Activated CD4-positive, alpha-beta T cell treated with anti-CD3 and anti-CD28 coated beads, Interleukin-2, amount 50 U/mL, for 24 hours (primary cell): ENCODE measurements at places on chromosomes 3 and 15.

GRCh38 chr15:79529157-79529785 lies 97.1 kb downstream of the MINAR1 start:
- DNase-seq: no peak

GRCh38 chr3:61562042-61562720 lies 810 bp downstream of the PTPRG start:
- DNase-seq: no peak

DNA sequence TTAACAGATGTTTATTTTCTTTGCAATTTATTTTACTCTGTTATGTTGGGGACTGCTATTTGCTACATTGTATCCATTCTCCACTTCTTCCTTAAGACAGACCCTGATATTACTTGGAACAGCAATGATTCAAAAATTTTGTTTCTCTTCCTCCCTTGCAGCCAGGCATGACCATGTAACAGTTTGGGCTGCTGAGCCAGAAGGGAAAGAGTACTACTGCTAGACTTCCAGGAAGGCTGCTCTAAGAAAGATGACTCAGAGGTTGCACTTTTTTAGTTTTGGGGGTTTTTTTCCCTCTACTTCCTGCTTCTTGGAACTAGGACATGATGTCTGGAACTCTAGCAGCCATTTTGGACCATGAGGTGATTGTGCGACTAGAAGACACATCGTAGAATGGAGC lies 10.3 kb downstream of the PRR20G start:
- DNase-seq: no peak

DNA sequence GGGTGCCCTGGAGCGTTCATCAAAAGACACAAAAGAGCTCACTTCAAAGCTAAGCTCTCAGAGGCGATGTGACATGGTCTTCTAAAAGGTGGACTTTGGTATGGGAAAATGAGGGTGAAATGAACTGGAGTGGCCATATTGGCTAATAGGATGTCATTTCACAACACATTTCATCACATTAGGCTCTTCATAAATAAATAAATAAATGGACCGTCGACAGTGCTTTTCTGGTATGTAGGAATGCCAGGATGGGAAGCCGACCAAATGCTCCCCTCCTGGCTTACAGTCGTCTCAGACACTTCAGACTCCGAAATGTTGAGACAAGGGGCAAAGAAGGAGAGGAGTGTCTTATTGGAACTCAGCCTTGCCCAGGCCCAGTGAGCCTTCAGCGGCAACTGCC lies 383.0 kb downstream of the NTRK3 start:
- no peak for DNase-seq

GRCh38 chr15:40969363-40969762 lies 16.1 kb downstream of the CHAC1 start:
- no peak for DNase-seq

- DNase-seq: no peak
Observed at GRCh38 chr3:168024537-168024941, 71.2 kb downstream of the GOLIM4 start.

DNA sequence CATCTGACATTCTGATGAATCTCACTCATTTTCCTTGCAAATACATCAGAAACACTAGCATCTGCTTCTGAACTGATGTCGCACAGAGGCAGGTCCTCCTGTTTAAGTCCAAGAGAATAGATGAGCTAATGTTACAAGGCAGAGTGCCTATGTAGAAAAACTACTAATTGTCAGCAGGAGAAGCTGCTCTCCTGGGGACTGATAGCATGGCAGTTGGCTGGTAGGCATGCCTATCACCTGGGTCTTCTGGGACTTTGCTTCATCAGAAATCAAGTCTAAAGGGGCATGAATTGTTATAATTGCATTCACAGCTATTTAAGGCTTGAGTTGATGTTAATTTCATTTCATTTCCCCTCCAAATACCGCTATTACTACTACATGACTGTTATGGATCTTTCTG lies 457.2 kb downstream of the RAP2B start:
- no peak for DNase-seq

- DNase-seq: peak; percentile 35
Observed at GRCh38 chr3:15797642-15798303, at the start of gene ANKRD28. ANKRD28 (minus strand) TSS chr3:15797979; CDS start chr3:15796521, 1,458 bp downstream.

- DNase-seq: no peak
Observed at GRCh38 chr3:31250116-31250777, 282.5 kb upstream of the STT3B start.

GRCh38 chr15:92092289-92093105 lies 239.0 kb downstream of the SLCO3A1 start:
- DNase-seq: no peak

GRCh38 chr3:117105686-117106085 lies 396.1 kb downstream of the TUSC7 start:
- DNase-seq: no peak

- no peak for DNase-seq
Observed at GRCh38 chr3:171831936-171832335, 11.2 kb upstream of the TMEM212 start.

- no peak for DNase-seq
Observed at GRCh38 chr3:81451140-81451539, 310.3 kb downstream of the GBE1 start.

- DNase-seq: no peak
Observed at GRCh38 chr3:25235466-25235865, 192.6 kb upstream of the RARB start.
